ENCODE measurements at places on chromosomes 6 and 20.
A peak's percentile ranks its signal among the peaks of the same experiment; 100 is the strongest.

DNA sequence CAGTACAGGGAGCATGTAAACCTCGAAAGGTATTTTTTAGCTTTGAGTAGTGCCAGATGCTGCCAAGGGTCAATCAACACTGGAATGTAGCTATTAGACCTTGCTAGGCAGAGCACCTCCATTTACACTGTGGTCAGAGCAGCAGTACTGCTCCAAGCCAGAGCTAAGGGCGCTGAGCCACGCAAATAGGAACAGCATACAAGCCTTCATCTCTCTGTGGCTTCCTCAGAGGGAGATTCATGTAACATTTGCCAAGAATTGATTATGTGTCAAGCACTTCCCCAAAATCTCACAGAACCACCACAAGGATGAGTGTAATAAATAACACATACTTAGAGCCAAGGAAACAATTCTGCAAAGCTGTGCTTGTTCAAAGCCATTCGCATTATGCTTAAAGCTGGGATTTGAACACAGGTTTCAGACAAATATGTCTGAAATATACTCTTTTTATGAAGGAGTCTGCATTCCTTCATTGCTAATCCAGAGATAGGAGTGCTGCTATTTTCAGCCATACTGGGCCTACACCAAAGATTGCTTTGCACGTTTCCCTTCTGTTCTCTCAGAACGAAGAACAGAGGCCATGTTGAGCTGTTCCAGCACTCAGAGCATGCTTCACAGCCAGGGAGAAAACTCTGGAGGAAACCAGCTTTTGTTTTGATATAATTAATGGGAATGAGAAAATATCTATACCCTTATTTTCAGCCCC, 97.7 kb downstream of the SLC16A10 start:
- no peak for DNase-seq

GRCh38 chr6:14118446-14118845, 874 bp downstream of the CD83 start:
- DNase-seq, result peak; percentile 23

DNA sequence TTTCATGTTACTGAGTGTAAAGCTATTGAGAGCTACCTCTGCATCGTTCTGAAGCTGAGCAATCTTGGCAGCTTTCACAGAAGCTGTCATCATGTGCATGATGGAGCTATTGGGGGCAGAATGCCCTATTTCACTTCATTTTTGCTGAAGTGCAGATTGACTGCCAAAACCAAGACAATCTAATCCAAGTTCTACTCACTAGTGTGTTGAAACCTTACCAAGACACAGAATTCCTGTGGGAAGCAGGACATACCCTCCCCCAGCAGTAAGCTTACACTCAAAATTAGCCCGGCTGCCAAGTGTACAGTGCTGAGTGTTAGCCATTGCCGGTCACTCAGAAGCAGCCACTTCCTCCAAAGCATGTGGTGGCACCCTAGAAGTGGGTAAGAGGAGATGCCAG, 177.3 kb upstream of the TENT5A start:
- DNase-seq, result no peak

DNA sequence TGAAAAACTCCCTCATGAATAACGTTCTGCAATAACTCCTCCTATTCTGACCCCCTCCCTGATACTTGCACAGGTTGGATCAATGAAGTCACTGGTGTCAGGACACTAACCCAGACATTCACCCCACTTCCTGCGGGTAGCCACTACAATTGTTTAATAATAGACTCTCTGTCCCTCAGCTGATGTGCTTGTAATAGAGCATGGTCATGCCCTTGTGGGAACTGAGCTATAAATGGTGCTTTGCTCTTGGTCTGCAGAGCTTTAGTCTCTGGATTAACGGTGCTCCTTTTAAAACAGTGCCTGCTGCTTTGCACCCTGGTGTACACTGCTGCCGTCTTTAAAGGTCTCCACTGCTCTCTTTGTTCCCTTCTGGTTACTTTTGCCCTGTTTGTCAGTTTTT, 127.3 kb downstream of the BACH2 start:
- no peak for DNase-seq

DNA sequence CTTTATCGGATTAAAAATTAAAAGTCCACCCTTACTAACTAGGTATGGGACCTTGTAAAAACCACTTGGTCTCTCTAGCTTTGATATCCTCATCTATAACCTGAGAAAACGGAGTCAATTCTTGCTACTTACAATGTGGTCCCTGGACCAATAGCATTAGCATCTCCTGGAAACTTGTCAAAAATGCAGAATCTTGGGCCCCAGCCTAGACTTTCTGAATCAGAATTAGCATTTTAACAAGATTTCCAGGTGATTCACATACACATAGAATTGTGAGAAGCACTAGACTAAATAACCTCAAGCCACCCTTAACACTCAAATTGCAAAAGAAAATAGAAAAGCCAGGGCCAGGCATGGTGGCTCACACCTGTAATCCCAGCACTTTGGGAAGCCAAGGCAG, 96.6 kb downstream of the RNGTT start:
- DNase-seq, result no peak

- DNase-seq, result no peak
These were observed 180.5 kb downstream of the IBTK start for GRCh38 chr6:82066991-82067411.

DNA sequence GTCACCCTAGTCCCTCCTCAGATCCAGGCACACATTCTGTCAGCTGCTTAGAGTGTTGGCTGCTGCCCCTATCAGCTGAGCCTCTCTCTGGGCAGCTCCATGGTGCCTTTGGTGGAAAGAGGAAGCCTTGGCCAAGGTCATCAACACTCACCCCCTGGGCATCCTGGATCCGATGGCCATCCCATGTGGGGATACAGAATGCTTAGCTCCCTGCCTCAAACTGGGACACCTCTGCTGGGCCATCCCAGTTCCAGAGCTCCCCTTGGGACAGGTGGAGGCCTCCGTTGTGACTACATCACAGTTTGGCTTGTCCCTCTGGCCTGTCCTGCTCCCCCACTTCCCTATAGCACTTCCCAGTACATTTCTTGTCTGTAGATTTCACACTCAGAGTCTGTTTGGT, 45.6 kb downstream of the TOX2 start:
- no peak for DNase-seq

DNA sequence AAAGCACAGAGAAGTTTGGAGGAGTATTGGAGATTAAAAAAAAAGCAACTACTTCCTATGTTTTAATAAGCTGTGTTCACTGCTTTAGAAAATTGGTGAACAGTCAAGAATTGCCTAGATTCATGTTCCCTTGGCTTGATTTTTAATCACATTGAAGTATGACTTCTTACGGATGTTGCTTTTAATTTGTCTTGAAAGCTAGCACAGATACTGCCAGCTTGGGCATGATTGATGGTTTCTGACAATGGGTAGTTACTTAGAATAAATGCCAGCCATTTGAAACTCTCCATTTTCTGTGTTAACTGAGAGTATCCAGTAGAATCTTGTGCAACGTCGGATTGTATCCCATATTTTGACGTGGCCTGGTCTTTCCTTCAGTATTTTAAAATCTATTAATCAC, 178.0 kb downstream of the DTNBP1 start:
- DNase-seq, result no peak

DNA sequence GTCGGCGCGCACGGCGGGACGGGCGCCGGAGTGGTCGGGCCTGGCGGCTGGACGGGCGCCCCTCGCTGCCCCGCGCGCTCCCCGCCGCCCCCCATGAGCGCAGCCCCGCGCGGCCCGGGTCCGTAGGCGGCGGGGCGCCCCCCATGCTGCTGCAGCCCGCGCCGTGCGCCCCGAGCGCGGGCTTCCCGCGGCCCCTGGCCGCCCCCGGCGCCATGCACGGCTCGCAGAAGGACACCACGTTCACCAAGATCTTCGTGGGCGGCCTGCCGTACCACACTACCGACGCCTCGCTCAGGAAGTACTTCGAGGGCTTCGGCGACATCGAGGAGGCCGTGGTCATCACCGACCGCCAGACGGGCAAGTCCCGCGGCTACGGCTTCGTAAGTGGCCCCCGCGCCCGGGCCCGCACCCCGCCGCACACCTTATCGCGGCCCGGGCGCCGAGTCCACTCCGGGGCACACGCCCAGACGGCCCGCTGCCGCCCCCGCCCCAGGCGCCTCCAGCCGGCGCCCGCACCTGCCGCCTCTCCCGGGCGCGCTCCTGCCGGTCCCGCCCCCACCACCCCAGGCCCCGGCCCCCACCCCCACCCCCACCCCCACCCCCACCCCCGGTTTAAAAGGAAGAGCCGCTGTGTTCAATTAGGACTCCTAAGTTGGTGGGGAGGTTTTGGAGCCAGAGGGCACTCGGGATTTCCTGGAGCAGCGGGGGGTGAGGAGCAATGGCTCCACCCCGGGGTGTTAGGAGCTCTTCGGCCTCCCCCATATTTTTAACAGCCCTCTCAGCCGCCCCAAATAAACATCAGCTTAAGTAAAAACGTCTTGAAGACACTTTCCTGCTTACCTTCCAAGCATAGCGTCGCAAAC, 474 bp downstream of the RBM38 start:
- peak; percentile 49 for DNase-seq

GRCh38 chr20:36984257-36984638, 32.7 kb upstream of the SAMHD1 start:
- no peak for DNase-seq

- DNase-seq, result no peak
These were observed 222.4 kb downstream of the CD83 start for GRCh38 chr6:14339711-14340584.

DNA sequence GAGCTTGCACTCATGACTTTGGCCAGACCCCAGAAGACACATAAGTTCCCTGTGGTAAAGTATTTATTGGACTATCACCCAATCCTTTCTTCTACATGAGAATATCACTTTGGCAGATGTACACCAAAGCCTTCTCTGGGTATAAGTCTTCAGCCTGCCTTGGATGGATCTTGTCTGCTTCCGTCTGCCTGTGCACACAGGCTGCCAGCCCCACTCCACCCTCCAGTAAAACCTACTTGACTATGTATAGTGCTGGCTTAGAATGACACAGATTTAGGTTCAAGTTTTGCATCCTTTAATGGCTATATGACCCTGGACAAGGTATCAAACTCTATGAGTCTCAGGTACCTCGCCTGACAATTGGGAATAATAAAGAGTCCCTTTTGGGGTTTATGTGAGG, 63.4 kb downstream of the BACH2 start:
- no peak for DNase-seq

GRCh38 chr6:90350689-90351554, 54.3 kb upstream of the BACH2 start:
- peak; percentile 76 for DNase-seq

- no peak for DNase-seq
These were observed 259.9 kb downstream of the ALDH8A1 start for GRCh38 chr6:134690048-134690447.

DNA sequence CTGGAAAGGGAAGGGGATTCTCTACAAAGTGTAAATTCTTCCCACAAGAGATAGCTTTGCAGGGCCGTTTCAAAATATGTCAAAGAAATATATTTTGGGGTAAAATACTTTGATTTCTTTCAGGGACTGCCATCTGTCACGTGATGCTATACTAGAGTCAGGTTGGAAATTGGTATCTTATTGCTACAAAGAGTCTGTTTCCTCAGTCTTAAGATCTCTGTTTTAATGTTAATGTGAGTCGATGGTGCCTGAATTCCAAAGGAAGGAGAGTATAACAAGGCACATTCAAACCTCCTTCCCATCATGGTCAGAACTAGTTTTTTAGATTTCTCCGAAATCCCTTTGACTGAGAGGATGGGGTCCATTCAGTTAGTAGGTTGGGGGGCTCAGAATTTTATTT, 36.3 kb upstream of the PDE7B start:
- DNase-seq, result no peak

DNA sequence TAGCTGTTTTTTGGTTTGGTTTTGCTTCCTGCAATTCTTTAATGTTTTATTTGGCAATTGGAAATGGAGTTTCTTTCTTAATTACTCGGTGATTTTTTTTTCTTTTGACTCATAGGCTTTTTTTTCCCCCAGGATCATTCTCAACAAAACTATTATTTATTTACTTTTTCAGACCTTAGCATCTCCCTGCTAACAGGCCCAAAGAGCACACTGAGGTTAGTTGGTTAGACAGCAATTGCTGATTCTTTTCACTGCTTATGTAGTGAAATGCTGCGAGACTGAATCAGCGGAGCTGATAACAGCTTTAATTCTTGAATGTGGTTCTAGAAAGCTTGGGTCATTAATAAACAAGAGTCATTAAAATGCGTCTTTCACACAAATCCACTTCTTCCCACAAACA, 79.1 kb upstream of the ZFP64 start:
- no peak for DNase-seq

DNA sequence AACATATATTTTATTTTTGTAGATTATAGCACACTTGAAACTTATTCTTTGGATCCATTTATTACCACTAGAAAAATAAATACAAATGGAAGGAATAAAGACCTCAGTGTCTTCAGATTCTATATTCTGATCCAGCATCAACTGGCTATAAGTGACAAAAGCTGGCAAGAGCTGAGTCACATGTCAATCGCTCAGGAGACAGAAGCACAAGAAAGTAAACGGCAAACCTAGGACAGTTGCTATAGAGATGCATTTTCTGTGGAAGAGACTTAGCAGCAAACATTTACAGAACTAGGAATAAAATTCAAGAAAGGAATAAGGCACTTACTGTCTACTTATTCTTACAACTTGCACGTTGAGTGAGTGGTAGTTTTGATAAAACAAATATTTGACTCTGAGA, 230.4 kb downstream of the CLVS2 start:
- DNase-seq, result no peak

GRCh38 chr20:53865901-53866793, 204.2 kb downstream of the BCAS1 start:
- no peak for DNase-seq

DNA sequence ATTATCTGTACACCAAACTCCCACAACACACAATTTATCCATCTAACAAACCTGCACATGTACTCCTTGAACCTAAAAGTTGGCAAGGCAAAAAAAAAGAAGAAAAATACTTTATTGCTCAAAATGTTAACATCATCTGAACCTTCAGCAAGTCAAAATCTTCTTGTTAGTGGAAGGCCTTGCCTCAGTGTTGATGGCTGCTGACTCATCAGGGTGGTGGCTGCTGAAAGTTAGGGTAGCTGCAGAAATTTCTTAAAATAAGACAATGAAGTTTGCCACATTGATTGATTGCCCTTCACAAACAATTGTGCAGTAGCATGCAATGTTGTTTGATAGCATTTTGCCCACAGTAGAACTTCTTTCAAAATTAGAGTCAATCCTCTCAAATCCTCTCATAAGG, 2.7 kb upstream of the WFDC11 start:
- DNase-seq, result no peak

DNA sequence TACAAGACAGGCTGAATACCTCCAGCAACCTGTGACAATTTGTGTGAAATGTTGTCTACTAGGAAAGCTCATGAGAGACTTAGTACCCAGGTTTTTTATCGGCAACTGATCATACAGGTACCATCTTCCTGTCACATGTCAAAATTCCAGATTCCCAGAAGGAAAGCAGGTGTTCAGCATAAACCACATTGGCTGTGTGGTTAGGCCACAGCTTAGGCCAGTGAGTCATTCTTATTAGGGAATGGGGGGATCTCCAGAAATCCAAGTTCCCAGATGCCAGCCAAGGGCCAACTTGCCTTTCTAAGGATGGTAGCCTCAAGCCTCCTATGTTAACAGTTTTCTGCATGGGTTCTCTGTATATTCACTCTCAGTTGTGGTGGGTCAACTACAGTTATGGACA, 65.9 kb downstream of the FAM184A start:
- DNase-seq, result no peak
